ENCODE measurements at places on chromosomes 16 and 17.

DNA sequence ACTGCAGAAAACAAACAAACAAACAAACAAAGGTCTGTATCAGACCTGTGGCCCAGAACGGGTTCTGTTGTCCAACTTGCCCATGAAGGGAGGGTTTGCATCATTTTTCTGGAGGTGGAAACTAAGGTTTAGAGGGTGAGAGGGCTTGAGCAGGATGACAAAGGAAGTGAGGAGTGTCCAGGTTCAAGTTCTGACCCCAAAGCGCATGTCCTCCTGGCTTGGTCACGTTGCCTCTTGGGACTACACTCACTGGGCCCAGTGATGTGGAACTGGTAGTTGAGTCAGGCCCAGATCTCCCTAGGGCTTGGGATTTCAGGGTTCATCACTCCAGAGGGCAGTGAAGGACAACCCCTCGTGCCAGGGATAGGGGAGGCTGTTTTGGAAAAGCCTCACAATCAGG, 1.8 kb downstream of the SREBF1 start:
- no peak for DNase-seq

GRCh38 chr17:61415374-61416210, 15.9 kb downstream of the TBX2 start:
- DNase-seq: no peak

DNA sequence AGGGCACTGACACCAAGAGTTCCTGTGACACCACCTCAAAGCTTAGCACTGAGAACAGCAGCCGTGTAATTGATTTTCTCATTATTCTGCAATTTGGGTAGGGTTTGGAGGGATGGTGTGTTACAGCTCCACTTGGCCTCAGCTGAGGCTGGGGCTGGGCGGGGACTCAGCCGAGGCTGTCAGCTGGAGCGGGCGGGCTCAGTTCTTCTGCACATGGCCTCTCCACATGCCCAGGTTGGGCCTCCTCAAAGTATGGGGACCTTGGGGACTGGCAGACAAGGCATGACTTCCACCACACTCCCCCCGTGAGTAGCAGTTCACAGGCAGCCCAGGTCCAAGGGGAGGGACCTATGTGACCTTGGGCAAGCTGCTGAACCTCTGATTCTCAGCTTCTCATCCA, 171.5 kb downstream of the IRF8 start:
- DNase-seq: no peak

- no peak for DNase-seq
These were observed 122.6 kb upstream of the FOXF1 start for GRCh38 chr16:86387468-86388440.

DNA sequence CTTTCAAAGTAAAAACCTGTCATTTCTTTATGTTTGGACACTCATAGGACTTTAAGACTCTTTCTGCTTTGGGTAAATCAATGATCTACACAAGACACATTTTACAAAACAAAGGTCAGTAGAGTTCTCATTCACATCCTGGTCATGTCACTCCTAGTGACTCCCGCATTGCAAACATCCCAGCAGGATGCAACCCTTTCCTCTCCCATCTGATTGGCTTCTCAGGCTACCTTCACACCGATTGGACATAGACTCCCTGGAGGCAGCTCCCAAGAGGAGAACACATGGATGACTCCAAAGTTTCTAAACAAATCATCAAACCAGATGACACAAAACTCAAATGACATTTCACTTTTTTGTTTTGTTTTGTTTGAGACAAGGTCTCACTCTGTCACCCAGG, 43.8 kb upstream of the ACSM2B start:
- no peak for DNase-seq

DNA sequence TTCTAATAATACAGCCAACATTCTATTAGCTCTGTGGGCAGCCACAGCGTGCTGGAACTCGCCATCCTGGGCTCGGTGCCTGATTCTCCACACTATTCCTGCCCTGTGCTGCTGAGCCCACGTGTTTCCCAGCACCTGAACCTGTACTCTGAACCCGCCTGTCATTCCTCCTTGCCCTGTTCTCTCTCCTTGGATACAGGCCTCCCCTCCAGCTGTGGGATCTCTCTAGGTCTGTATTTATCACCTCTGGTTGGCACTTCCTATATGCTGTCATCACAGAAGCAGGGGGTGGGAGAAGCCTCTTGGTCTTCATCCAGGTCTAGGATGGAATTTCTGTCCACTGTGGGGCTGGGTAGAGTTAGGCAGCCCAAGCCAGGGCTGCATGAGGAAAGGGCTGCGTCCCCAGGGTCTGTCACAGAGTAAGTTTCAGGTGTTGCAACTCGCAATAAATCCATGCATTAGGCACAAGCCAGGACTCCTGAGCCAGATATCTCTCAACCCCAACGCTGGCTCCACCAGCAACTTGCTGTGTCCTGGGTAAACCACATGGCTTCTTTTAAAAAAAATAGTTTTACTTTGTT, 56.0 kb downstream of the ABAT start:
- no peak for DNase-seq

DNA sequence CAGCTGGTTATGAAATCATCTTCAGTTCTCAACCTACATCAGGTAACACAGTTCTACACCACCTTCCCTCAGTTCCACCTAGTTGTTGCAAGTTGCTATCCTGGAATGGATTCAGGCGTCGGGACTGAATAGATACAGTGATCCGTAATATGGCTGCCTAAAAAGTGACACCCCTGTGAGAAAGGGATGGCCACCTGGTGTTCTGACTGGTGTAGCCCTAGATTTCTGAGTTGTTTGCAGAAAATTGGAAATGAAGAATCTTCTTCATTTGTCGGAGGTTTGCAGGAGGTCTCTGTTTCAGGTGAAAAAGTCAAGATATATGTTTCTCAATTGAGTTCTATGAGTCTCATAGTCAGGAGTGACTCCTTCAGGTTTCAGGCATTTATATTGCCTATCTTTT, 225.8 kb upstream of the ELAC2 start:
- no peak for DNase-seq

- DNase-seq: no peak
These were observed 8.5 kb upstream of the ADCY7 start for GRCh38 chr16:50257876-50258275.

GRCh38 chr17:66848496-66848895, 13.6 kb downstream of the CACNG5 start:
- no peak for DNase-seq

DNA sequence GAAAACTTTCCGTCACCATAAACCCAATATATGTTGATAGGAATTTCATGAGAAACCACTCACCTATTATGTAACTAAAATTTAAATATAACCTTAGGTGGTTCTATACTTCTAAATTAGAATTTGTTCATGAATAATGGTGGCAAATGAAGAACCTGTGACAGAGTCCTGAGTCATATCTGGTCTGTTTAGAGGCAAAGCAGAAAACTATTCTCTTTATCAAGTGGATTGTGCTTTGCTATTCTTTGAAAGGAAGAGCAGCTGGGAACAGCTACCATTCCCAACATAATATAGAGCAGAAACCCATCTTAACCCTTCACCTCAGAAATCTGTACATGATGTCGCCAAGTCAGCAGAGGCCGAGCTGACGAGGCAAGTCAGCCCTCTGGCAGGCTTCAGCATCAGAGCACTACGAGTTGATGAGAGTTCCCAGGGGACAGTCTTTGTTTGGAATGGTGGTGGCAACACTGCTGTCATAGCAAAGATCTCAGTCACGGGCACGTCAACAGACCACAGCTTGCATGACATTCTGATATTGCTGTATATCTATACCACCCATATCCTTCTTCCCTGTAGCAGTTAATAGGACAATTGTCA, 631.9 kb upstream of the CA10 start:
- DNase-seq: no peak

DNA sequence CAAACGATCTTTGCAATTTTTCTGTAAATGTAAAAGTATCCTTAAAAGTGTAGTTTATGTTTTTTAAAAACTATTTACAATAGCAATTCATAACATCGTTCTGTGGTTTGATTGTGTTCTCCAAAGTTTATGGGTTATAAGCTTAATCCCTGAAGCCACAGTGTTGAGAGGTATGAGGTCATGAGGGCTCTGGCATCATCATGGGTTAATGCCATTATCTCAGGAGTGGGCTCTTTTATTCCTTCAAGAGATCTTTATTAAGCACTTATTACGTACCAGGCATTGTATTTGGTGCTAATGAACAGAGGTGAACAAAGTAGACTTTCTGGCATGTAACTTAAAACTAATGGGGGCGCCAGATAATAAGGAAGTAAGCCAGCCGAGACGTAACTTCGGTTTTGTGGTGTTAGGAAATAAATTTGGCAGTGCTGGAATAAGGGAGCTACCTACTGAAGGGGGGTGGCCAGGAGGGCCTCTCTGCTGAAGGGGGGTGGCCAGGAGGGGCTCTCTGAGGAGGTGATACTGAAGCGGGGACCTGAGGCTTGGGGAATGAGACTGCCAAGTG, 158.1 kb downstream of the VPS53 start:
- no peak for DNase-seq

- peak; percentile 56 for DNase-seq
These were observed 15.5 kb downstream of the VPS35 start for GRCh38 chr16:46673320-46674013.
